ENCODE measurements at places on chromosomes 7 and 10.

- DNase-seq, result no peak
These were observed 23.1 kb downstream of the AGAP3 start for GRCh38 chr7:151109094-151110048.

DNA sequence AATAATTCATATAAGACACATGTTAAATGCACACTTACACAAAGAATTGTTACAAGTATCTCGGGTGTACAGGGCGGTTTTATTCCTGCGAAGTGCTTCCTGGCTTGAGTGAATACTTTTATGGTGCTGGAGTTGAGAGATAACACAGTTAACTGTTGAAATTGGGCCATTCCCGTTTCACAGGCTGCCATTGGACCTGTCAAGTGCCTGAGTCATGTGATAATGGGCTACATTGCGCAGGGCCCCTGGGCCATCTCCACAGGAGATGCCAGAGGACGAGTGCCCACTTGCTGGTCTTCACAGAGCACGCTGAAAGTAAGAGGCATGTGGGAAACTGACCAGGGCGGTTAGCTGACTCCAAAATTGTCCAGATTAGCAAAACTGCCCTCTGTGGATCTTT lies 4.8 kb downstream of the FBH1 start:
- no peak for DNase-seq

DNA sequence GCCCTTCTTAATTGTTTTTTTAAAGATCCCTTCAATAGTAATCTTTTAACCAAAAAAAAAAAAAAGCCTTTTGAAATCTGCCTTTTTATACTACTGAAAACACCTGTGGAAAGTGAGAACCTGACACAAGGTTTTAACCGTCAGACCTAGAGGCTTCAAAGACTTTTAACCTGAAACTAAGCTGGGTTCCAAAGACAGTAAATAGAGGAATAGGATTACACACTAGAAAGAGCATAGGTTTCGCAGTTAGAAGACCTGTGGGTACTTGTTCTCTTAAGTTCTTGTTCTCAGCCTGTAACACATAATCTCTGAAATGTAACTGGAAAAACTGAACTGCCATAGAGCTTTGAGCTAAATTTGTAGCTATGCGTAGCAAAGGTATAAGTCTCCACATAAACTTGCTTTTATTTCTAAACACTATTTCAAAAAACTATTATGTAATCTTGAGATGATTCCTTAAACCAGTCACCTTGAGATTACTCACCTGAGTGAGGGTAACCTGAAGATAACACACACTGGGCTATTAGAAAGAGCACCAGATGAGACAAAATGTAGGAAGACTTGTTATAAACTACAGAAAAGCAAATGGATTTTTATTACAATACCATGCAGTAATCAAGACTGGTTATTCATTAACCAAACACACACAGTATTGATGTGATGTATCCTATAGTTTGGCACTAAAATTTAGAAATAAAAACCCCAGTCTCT lies 196.6 kb upstream of the FRMD4A start:
- no peak for DNase-seq

DNA sequence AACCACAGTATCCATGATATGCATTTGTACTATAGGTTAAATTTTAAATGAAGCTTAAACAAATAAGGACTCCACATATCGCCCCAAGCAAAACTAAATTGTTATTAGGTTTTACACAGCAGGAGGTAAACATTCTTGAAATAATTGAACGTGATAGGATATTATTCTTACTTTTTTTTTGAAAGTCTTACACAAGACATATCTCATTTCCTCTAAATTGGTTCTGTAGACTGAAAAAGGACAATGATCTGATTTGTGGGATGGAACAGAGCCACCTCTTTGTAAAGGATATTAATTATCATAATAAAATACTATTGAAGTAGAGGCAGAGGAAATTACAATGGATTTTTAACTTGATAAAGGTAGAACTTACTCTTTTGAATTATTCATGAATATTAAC lies 155.1 kb upstream of the SEMA3D start:
- peak; percentile 10 for DNase-seq

GRCh38 chr7:12543586-12543985 lies 26.9 kb upstream of the SCIN start:
- no peak for DNase-seq

DNA sequence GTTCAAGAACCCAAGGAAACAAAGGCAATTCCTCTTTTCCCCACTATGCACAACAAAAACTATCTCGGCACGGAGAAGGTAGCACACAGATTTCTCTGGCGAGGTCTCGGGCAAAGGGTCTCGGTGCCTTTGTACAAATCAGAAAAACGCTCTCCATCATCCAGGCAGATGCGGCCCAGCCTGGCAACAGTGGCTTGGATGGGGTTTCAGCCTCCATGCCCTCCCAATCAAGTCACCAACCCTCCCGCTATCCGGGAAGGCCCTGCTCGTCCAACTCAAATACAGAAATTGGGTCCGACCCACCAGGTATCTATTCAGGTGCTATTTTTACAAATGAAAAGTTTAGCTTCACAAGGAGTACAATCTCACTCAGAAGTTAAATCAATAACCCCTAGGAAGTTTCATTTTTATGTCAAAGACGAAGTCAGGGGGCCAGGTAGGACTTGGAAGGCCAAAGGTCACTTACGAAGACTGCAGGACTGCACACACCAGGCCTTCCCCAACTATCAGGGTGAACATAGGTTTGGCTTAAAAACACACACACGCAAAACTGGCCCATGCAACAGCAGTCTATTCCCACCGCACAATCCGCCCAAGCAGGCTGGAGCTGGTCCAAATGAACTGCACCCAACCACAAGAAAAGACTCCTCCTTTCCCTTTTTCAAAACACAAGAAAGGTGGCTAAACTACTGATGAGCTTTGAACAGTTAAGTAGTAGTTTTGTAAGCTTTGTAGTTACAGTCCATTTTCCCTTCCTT lies 43.0 kb downstream of the GNA12 start:
- DNase-seq, result no peak

DNA sequence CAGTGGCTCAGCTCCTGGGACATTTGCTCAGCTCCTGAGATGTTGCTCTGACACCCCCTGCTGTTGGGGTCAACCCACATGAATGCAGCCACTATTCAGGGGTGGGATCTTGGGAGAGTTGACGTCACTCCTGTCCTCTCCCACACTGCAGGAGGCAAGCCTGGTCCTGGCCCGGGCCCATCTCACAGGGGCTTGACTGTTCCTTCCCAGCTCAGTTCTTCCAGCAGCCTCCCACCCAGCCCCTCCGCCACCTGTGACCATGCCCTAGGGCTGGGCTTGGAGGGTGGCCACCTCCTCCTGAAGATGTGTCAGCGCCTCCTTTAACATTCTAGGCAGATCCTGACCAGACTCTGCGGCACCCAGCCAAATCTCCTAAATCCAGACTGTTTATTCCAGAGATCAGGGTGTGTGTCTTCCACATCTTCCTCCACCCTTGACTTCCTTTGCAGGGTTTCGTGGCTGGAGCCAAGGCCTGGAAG lies 19.1 kb upstream of the OPALIN start:
- no peak for DNase-seq

- peak; percentile 61 for DNase-seq
These were observed 4.7 kb upstream of the NOS3 start for GRCh38 chr7:150986099-150986512.

- DNase-seq, result no peak
These were observed 145.6 kb upstream of the CALCR start for GRCh38 chr7:93720106-93720505.

- no peak for DNase-seq
These were observed 11.6 kb downstream of the EN2 start for GRCh38 chr7:155469311-155470185.

- DNase-seq, result no peak
These were observed 20.0 kb upstream of the TNS3 start for GRCh38 chr7:47601881-47602249.

DNA sequence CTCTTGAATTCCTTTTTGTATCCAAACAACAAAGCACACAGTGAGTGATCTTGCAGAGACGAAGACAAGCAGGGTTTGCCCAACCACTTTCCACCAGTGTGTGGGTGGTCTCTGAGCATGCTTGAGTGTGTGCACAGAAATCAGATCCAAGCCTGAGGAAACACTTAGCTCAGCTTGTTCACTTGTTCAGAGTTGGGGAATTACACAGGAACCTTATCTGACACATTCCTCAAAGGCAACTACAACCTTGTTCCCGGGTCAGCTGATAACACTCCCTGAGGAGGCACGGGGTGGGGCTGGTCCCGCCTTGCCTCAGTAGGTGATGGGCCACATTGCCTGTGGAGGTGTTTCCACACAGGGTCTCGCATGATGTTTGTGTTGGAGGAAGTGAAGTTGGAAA lies 216.9 kb downstream of the DYNC1I1 start:
- no peak for DNase-seq

- DNase-seq, result peak; percentile 24
These were observed 123.4 kb downstream of the CUX1 start for GRCh38 chr7:101940830-101941229.

DNA sequence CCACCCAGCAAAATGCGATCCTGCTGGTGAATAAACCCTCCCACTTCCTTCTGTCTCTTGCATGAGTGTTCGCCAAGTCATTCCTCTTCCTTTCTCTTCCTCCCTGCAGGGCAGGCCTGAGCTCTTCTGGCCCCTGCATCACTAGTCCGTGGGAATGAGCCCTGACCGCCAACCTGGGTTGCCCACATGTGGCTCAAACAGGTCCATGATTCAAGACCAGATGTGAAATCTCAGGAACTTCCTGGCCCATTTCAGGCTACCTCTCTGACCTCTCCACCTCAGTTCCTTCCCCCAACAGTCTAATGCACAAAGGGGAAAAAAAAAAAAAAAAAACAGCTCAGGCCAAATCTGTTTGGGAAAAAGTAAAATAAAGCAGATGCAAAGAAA lies 5.4 kb upstream of the YWHAG start:
- DNase-seq, result no peak

DNA sequence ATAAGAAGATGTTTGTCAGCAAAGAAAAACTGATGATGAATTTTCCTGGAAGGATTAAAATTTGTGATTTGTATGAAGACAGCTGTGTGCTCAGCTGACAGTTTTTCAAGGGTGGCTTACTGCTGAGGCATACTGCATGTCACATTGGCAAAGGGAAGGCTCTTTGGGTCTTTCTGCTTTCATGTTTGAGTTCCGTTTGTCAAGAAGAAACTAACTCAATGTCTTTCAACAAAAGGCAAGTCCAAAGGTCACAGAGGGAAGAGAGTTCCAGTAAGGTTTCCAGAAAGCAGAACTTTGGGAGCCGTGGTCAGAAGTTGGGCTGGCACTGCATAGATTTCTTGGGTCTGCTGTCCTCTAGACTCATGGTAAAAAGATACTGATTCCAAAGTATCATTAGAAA lies 16.9 kb downstream of the DYDC2 start:
- DNase-seq, result no peak

DNA sequence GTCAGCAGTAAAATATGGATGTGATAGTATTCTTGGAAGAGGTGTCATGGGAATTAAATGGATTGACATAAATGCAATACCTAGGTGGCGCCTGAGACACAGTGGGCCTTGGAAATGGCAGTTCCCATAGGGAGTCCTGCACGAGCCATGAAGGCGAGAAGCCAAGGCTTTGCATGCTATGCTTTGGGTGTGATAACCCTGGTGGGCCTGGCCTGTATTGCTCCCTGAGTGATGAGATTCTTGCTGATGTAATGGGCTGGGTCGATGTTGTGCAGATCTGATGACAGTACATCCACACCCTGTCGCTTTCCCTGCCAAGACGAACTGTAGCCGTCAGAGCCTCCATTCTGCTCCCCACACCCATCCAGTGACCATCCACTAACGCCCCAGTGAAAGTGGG lies 46.4 kb downstream of the CREB5 start:
- no peak for DNase-seq

DNA sequence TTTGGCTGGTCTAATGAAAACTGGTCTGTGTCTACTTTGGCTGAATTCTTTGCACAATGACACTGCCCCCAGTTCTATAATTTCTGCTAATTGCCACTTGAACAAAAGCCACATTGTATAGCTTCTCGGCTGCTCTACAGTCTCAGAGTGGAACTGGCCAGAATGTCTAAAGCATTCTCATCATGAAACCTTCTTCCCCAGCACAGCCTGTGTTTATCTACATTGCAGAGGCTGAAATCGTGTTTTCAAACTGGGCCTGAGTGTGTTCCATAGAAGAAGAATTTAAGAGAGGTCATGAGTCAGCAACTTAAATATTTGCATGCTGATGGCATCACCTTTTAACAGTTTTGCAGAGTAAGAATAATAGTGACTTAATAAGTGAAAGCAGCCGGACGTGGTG lies 177.2 kb downstream of the BUB3 start:
- DNase-seq, result no peak
